A549 treated with dexamethasone at 1 μM for 4 hours (cell line): ENCODE measurements at places on chromosomes 6 and 20. TPM values are rescaled to one million over a fixed set of nuclear protein-coding genes. Genes with fewer than 3 reads are reported as not detected.

C6orf141 gene
- total RNA-seq = 6.3 to 8.8 TPM (median 7.4 TPM) in 5 replicates

CST5 gene
- not detected in 5 replicates for total RNA-seq

EZR gene
- 454 to 533 TPM (median 502 TPM) in 5 replicates for total RNA-seq

BANF2 gene
- total RNA-seq = not detected in 5 replicates

OR2H2 gene
- not detected in 5 replicates for total RNA-seq

TRAPPC3L gene
- total RNA-seq = not detected in 5 replicates

PRSS16 gene
- 2.4 to 3.8 TPM (median 3.2 TPM) in 5 replicates for total RNA-seq

SUMO4 gene
- total RNA-seq = not detected in 5 replicates

DDR1 gene
- total RNA-seq = 54.7 to 71.1 TPM (median 64.8 TPM) in 5 replicates

THEMIS gene
- not detected in 5 replicates for total RNA-seq

LTV1 gene
- 36.4 to 40.8 TPM (median 36.8 TPM) in 5 replicates for total RNA-seq

TMC2 gene
- 0.02 TPM in 1 of 5 replicates, not detected in the others for total RNA-seq

LPIN3 gene
- 8.1 to 19.2 TPM (median 13.6 TPM) in 5 replicates for total RNA-seq
